ENCODE measurements at places on chromosomes 1 and 21.
A peak's percentile ranks its signal among the peaks of the same experiment; 100 is the strongest.

- no peak for DNase-seq
Observed at GRCh38 chr1:170125269-170125668, 20.5 kb upstream of the NTMT2 start.

DNA sequence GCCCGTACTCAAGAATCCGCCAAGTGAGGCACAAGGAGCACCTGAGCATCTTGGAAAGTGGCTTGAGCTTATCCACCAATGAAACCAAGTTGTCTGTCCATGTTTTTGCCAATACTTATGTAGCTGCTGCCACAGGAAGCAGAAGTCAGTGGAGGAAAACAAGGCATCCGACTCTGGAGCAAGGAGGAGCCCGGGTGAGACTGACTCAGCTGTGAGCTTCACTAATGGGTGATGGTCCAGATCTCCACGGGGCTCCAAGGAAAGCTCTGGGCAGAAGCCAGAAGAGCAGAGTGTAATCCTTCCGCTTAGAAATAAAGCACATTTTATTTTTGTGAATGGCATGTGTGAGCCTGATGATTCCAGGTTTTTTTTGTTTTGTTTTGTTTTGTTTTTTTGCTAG lies 12.3 kb upstream of the SSR2 start:
- no peak for DNase-seq

DNA sequence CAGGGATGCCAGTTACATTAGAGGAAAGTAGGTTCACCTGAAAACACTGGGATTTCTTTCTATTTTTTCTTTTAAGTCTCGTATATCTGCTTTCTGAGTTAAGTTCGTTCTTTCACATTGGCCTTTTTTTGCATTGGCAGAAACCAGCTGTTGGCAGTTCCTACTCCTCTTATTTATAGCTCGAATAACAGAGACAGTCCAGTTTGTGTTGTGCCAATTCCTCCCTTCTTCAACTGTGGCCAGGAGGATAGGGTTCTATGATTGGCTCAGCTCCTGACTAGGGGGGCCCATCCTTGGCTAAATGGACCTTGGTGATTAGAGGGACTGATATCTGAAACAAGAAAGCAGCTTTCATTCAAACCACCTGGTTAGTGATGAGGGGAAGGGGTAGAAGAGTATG lies 115.8 kb downstream of the RPS6KC1 start:
- no peak for DNase-seq

GRCh38 chr1:63643517-63643916 lies 50.3 kb downstream of the PGM1 start:
- no peak for DNase-seq

DNA sequence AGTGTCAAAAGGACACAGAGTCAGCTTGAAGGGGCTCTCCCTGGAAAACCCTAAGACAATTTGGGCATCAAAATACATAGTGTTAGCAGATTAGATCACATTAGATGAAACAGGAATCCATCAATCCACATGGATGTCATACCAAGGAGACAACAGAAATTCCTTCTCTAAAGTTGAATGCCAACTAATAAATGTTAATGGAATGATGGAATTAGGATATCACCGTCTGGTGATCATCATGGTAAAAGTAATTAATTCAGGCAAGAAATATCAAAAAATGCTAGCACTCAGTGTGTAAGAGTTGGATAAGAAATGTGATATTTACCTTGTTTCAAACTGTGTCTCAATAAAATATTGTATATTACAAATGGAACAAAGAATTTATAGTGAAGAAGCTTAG lies 10.9 kb upstream of the SLC25A24 start:
- no peak for DNase-seq

DNA sequence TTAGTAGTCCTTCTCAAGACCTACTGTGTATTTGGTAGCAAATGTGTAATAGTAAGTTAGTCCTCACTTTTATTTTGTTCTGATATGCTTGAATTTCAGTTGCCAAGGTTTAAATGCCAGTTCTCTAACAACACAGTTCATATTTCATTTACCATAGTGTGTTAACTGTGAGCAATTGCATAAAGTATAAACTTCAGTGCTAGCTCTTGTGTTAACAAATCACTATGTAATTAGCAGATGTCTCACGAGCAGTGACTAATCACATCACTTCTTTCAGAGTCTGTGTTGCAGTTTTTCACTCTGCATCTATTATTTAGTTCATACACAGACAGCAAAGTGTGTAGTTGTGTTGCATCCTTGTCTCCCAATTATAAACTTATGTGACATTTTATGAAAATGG lies 47.8 kb downstream of the ZMYM4 start:
- DNase-seq = no peak

DNA sequence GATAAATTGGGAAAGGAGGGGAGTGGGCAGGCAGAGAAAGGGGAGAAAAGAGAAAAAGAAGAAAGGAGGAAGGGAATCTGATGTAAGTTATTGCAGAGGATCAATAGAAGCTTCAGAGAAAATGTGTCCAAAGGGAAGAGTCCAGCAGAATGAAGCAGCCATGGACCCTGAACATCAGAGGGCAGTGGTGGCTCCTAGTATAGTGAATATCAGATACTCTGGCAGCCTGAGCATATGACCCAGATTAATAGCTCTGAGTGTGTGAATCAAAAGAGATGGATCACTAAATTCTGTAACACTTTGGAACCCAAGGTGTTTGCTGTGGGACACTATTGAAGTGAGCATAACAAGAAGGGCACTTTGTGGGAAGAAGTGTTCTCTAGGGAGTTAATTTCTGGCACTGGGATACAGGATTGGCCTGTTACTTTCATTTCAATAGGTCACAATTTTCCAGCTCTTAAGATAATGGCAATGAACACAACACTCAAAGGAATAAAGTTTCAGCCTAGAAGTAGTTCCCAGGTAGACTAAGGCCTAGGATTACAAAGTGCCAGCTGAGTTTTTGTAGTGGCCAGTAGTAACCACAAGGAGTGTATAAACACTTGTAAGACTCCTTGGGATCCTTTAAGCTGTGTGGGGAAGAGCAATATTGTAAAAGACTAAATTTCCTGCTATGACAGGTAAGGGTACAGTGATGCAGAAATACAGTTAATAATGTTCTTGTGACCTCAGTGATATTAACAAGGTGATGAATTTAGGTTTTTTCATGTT lies 164.5 kb upstream of the BEND5 start:
- DNase-seq = no peak

DNA sequence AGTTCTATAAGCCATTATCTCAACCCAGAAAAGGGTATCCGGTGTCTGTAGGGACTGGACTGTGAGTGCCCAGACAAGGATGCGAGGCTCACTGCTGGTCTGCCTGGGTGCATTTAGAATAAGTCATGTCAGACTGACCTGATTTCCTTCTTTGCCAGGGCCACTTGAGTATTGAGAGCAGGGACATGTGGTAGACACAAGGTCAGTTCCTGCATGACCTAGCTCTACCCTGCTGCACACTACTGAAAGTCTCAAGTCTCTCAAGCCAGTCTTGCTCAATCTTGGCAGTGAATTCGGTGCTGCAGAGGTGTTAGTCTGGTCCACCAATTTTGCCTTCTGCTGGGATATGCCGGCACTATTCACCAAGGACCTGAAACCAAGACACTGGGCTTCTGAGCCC lies 180.1 kb downstream of the C1orf94 start:
- no peak for DNase-seq

GRCh38 chr1:14476170-14476955 lies 122.1 kb upstream of the KAZN start:
- no peak for DNase-seq

- no peak for DNase-seq
Observed at GRCh38 chr1:51444096-51444495, 75.0 kb downstream of the EPS15 start.

GRCh38 chr1:164311377-164311776 lies 247.6 kb upstream of the PBX1 start:
- DNase-seq = no peak

GRCh38 chr1:197981561-197981960 lies 64.4 kb downstream of the LHX9 start:
- no peak for DNase-seq

- no peak for DNase-seq
Observed at GRCh38 chr1:203028067-203028783, 1.9 kb downstream of the PPFIA4 start.

DNA sequence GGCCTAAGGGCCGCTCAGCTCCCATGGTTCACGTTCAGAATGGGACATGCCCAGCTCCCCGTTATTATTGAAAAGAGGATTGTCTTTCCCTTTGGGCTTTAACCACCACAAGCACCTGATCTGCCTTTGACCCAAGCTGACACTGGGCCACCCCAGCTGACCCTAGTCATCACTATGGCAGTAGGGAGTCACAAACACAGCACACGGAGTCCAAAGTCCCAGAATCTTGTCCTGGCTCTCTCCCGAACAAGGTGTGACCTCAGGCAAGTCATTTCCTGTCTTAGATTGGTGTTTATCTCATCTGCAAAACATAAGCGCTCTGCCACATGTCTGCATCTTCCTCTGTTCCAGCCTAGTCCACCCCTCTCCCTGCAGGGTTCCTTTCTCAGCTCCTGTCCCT lies 31.5 kb downstream of the IGFN1 start:
- DNase-seq = no peak

DNA sequence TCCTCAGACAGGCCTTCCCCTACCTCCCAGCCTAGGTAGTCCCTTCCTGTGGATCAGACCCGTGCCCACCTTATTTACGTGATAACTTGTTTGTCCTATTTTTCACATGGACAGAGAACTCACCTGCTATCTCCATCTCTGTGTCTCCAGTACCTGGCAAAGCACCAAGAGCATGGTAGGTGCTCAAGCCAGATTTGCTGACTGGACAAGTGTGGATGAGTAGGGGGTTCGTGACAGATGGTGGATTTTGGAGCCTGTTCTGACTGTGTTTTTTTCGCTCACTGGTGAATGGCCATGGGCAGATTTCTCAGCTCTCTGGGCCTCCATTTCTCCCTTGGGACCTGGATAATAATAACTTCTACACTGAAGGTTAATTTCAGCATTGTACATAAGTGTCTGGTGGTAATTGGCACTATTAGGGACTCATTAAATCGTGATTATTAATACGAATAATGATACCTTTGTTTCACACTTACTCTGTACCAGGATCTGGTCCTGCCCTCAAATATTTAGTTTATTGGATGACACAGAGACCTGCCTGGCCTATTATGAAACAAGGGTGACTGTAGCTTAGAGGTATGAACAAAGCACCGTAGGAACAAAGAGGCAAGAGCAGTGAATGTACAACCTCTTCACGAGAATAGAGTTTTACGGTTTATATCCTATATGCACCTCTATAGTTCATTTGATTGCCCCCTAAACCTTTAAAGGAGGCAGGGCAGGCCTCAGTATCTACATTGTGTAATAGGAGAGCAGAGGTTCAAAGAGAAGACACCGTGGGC lies 24.5 kb upstream of the SLC26A9 start:
- DNase-seq = no peak

DNA sequence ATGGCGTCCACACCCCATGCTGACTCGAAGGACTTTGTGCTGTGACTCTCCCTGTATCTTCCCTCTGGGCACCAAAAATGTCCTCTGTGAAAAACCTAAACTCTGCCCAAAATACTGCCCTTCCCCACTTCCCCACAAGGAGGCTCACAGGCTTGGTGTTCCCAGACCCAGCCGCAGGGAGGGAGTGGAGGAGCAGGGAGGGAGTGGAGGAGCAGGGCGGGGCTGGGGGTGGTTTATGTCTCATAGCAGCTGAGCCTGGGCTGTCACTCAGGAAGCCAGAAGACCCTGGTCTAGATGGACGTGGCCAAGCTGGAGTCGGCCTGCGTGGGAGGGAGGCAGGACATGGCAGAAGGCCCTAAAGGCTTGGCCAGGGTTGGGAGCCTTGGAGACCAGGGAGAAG lies 461.7 kb downstream of the PTPRU start:
- peak; percentile 32 for DNase-seq

DNA sequence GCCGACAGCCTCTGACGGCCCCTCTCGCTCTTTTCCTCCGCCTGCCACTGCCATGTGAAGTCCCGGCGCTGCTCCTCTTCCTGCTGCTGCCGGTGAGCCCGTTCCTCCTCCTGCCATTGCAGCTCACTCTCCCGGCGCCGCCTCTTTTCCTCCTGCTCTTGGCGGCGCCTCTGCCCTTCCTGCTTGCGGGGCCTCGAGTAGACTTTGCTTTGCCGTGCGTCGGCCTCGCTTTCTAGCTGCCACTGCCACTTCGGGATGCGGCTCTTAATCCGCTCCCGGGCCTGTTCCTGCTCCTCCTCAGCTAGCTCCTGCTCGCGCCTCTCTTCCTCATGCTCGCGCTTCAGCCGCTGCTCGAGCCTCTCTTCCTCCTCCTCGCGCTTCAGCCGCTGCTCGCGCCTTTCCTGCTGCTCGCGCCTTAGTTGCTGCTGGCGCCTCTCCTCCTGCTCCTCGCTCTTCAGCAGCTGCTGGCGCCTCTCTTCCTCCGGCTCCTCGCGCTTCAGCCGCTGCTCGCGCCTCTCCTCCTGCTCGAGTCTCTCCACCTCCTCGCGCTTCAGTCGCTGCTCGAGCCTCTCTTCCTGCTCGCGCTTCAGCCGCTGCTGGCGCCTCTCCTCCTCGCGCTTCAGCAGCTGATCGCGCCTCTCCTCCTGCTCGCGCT lies 4.3 kb downstream of the TCHH start:
- DNase-seq = peak; percentile 50

DNA sequence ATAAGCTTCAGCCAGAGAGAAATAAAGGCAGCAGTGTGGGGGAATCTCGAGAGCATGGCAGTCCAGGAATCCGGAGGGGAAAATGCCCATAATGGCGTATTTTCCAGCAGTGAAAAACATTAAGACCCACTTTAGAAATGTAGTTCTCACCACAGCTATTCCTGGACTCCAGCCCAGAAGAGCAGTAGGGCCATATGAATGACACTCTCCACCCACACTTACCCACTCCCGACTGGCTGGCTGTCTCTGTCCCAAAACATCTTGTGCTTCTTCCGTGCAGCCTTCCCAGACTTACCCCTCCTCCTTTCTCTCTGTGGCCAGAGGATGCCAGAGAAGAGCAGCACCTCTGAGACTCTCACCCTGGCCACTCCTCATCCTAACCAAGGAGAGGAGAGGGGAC lies 56.4 kb downstream of the TRABD2B start:
- DNase-seq = no peak

DNA sequence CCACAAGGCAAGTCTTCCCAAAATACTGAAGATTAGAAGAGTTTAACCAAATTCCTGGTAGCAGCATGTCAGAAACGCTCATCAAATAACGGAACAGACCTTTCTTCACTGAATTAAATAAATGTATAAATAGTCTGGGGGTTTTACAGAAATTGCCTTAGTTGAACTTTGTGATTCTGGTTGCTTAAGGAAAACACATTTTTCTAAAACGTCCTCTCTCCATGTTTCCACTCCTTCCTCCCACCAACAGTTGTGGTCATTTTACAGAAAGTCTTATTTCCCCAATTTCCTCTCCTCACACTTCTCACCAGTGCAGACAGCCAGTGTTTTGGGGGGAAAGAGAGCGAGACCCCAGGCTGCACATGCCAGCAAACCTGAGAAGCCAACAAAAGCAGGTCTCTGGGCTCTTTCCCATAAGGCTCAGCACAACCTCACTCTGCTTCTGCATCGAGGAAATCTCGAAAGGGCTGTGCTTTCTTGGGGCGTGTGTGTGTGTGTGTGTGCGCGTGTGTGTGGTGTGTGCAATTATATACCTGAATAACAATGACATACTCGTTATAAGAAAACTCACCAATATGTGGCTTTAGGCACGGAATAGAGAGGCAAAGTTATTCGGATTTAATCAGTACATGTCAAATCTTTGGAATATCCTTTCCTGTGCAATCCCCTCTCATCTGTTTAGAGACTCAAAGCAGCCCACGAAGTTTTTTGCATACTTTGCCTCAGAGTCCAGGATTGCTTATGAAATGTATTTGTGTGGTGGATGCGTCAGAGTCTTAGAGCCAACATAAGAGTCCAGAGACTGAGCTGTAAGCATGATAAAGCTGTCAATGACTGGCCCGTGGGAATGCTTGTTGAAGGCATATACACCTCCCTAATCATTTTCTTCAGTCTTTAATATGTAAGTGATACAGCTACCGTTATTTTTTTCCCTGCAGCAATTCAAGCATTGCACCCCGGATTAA lies 2.0 kb downstream of the KCNJ15 start:
- no peak for DNase-seq

- peak; percentile 94 for DNase-seq
Observed at GRCh38 chr1:205211169-205211838, at the start of gene DSTYK. Gene DSTYK, minus strand, starts transcription at chr1:205211702. Its CDS starts 167 bp downstream, at chr1:205211535.
